ENCODE measurements at places on chromosomes 11 and 22.
A peak's percentile ranks its signal among the peaks of the same experiment; 100 is the strongest.

DNA sequence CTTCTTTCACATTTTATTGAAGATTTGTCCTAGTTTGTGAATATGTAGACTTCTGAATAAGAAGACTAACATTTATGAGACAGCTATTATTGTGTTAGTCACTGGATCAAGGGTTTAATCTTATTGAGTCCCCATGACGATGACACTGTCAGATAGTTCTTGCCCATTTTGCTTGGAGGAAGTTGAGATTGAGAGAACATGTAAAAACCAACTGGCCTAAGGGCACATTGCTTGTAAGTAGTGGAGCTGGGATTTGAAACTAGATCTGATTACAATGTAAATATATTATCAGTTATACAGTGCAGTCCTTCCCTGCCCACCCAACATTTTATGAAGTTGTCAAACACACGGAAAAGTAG is 134.7 kb downstream of the HIPK3 start:
- DNase-seq: no peak

GRCh38 chr11:30316237-30316636 is 6.7 kb upstream of the ARL14EP start:
- no peak for DNase-seq

GRCh38 chr11:116773203-116774097 is 663 bp upstream of the BUD13 start:
- no peak for DNase-seq

- DNase-seq: no peak
Measured at GRCh38 chr11:82845356-82846353, 54.6 kb downstream of the PRCP start.

- DNase-seq: no peak
Measured at GRCh38 chr11:87198266-87198881, 160.6 kb downstream of the TMEM135 start.

- DNase-seq: no peak
Measured at GRCh38 chr11:64450168-64450560, 91.2 kb downstream of the RPS6KA4 start.

GRCh38 chr11:117199053-117199915 is at the start of gene TAGLN:
Gene TAGLN (plus strand): TSS chr11:117199370. CDS start chr11:117203014, 3,644 bp downstream.
- no peak for DNase-seq

GRCh38 chr11:103870821-103871309 is 165.6 kb upstream of the DDI1 start:
- DNase-seq: no peak

GRCh38 chr11:86070142-86071056 is 1.5 kb upstream of the PICALM start:
- no peak for DNase-seq

- no peak for DNase-seq
Measured at GRCh38 chr11:46690702-46691101, 9.7 kb downstream of the ARHGAP1 start.

- no peak for DNase-seq
Measured at GRCh38 chr11:61874377-61874809, 17.0 kb downstream of the FADS3 start.

DNA sequence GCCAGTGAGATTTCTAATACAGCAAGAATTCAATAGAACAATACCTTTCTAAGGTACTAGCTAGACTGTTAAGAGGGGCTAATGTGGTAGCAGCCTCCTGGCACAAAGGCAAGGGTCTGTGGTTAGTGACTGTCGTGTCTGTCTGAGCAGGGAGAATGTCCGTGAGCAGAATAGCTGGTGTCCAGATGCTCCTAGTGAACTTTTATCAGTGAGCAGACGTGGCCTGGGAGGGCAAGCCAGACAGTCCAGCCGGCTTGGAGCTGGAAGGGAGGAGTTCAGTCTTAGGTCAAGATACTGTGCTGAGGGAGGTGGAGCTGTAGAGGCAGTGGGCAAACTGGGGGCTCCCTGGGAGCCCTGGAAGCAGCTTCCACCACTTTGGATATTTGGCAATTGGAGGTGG is 138.6 kb downstream of the TEAD1 start:
- DNase-seq: no peak

GRCh38 chr11:83666149-83666548 is 380.0 kb upstream of the CCDC90B start:
- no peak for DNase-seq

DNA sequence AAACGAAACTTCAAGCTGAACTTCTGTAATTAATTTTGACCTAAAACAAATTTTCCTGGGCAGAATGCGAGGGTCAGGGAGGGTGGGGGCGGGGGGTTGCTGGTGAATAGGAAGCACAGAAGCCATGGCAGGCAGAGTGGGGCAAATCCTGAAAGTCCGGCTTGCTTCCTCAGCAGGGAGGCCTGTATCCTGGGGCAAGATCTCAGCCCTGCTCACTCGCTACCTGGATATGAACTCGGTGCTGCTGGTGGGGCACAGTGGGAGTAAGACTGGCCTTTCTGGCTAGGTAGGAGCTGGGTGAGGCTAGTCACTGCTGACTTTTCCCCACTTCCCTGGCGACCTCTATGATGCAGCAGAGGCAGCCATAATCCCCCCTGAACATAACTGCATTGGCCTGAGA is 168.9 kb upstream of the CHORDC1 start:
- DNase-seq: no peak

GRCh38 chr22:46458525-46458924 is 78.9 kb downstream of the CELSR1 start:
- no peak for DNase-seq

GRCh38 chr22:38415561-38416321 is 39.3 kb downstream of the KCNJ4 start:
- DNase-seq: no peak

- DNase-seq: no peak
Measured at GRCh38 chr11:27720277-27720830, 20.1 kb upstream of the BDNF start.

GRCh38 chr11:78560153-78560552 is 14.5 kb downstream of the NARS2 start:
- DNase-seq: no peak

- DNase-seq: no peak
Measured at GRCh38 chr11:47586098-47586855, at the start of gene FAM180B. Gene FAM180B (plus strand): TSS chr11:47586678. CDS start chr11:47586769, 91 bp downstream.

DNA sequence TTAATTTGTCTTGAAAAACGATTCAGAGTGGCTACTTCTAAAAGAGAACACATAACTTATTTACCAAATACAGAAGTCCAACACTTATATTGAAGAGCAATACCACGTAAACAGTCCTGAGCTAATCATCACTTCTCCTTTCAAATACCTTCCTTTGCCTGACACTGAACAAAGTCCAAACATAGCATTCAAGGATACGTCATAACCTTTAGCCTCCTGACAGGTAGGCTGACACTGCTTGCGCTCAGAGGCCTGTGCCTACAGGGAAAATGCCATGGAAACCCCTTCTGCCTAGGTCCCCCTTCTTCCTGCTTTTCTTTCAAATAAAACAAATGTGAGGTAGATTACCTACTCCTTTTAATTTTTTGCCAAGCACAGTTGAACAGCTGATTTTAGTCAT is 510.0 kb downstream of the INSC start:
- no peak for DNase-seq

DNA sequence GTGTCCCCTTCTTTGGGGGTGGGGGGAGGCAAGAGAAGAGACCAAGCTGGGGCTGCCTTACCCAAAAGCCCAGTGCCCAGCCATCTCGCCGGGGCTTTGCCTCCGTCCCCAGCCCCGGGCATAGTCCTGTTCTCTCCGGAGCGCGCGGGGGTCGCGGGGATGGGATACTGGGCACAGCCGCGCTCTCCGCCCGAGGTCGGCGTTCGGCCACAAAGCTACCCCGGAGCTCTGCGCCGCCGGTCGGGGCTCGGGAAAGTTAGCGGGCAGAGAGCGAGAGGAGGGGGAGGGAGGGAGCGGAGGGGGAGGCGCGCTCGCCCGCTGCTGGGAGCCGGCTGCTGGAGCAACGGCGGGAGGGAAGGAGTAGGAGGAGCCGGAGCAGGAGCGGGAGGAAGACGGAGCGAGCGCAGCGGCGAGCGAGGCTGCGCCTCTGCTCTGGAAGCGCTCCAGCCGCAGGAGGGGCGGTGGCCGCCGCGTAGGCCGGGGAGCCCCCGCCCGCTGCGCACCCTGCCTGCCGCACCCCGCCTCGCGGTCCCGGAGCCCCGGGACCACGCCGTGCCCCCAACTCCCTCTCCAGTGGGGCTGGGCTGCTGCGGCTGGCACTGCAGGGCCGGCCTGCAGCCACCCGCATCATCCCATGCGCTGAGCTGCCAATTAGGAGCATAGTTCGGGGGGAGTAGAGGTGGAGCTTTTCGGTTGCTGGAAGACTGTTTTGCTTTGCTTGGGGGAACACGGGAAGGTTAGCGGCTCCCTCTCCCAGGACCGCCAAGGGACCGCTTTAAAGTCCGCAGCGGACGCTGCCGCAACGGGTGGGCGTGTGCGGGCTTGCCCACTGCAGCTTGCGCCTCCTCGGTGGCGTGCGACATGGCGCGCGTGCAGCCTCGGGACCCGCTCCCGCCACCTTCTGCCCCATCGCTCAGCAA is at the start of gene SCN4B:
Gene SCN4B, minus strand, starts transcription at position 272 of the 920 bp plus-strand sequence. Its CDS starts 150 bp downstream, at position 122.
- DNase-seq: peak; percentile 17

DNA sequence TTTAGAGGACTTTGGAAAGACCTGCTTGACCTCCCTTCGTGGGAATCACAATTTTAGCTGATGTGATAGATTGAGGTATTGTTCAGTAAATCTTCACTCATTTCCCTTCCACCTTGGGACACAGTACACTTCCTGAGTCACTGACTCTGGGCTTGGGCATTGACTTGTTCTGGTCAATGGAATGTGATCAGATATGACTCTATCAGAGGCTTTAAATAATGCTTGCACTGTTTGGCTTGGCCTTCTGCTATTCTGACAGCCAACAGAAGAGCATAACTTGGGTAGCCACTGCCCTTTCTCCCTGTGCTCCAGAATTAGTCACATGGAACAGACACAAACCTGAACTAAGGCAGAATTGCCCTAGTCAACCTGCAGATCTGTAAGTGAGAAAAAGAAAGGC is 12.5 kb downstream of the PRR5L start:
- DNase-seq: no peak

DNA sequence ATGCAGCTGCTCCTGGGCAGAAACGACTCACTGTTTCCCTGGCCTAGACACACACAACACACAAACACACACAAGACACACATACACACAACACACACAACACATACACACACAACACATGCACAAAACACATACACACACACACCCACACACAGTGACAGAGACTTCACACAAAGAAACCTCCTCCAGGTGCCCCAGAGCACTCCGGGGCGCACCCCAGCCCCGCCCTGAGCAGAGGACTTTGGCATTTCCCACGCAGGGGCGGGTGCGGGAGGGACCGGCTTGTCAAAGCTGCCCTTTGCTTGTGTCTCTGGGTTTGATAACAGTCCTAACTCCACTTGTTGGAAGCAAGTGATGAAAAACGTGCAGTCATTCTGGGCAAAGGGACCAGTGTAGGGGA is 6.5 kb downstream of the APOBEC3A start:
- DNase-seq: no peak

DNA sequence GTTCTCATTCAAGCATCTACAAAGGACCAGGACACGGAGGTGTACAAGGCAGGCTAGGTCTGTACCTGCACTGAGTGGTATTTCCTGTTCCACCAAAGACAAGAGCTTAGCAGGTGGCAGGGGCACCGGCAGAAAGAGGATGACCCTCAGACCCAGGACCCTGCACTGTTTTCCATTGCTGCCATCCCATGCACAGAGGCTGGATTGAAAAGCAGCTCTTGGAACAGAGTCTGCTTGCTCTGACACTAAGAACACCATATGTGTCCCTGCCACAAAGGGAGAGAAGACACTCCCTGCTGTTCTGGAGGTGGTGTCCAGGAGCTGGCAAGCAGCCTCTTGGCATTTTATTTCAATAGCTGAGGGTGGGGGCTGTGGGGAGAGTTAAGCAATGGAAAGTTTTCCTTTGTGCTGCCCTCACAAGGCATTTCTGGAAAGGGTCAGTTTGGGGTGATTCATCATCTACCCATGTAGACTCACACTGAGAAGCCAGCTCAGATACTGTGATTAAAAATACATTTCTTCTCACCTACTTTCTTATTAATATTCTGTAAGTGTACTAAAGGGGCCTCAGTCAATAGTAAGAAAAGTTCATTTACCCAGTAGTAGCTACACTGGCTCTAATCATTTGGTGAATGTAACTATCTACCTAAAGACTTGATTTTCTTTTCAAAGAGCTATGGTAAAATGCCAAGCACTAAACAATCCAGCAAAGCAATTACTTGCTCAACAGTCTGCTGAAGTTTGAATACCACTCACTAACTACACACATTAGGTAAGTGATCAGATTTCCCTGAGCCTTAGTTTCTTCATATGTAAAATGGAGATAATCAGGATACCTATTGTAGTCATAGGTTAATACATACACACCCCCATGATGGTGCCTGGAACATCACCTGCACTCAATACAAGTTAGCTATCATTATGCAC is 55.2 kb downstream of the SLC1A2 start:
- no peak for DNase-seq

DNA sequence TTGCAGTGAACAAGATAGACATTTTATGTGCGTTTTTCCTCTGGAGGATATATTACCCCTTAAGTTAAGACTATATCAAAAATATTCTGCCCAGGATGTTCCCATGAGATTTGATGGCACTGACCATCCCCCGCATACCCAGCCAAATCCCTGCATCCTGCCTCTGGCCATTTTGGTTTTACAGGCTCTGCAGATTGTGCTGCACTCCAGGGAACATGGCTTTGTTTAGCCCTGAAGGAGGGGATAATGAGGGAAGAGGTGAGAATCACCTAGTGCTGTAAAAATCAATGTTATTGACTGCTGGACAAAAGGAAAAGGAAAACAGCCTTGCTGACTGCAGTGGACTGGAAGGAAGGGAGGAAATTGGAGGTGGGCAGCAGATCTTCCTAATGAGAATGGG is 717.4 kb downstream of the DLG2 start:
- DNase-seq: no peak

DNA sequence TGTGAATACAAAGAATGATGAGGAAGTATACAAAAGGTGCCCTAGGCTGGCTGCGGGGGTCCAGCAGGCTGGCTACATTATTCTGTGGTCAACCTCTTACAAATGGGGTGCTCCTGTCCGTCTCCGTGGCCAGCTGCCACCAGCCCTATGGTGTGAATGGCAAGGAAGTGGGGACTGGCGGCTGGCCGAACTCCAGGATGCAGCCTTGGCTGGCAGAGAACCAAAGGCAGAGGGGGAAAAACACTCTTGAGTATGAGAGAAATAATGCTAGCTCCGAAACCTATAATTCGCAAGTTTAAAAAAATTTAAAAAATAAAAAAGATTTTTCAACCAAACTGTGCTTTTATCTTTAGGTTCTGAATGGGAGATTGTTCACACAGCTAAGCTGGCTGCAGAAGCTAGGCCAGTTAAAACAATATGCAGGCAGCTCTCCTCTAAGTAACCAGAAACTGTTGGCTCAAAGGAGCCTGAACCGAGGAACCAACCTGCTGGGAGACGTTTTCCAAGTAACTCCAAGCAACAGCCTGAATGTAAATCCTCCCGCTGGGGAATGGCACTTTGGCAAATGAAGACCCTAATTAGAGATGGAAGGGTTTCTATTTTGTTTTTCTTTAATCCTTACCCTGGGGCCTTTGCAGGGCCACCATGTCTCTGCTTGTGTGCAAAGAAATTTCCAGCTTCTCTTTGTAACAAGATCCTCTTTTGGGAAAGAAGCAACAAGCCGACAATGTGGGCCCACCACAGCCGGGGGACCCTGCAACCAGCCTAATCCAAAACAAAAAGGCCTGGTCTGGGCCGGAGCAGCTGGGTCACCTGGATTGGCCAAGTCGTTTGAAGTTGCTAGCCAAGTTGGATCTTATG is 50.2 kb downstream of the C22orf31 start:
- no peak for DNase-seq

- DNase-seq: no peak
Measured at GRCh38 chr11:113021111-113021510, 59.9 kb downstream of the NCAM1 start.

- no peak for DNase-seq
Measured at GRCh38 chr11:5923427-5923776, 18.6 kb upstream of the OR56A3 start.

- DNase-seq: no peak
Measured at GRCh38 chr11:35787626-35788025, 125.1 kb downstream of the TRIM44 start.

Measured in stimulated activated CD4-positive, alpha-beta T cell treated with anti-CD3 and anti-CD28 coated beads, Interleukin-4, amount 100 ng/mL, for 48 hours (primary cell).